Brain (organoid and tissue), 16 donors: ENCODE measurements at places on chromosomes 3 and 15.

DNA sequence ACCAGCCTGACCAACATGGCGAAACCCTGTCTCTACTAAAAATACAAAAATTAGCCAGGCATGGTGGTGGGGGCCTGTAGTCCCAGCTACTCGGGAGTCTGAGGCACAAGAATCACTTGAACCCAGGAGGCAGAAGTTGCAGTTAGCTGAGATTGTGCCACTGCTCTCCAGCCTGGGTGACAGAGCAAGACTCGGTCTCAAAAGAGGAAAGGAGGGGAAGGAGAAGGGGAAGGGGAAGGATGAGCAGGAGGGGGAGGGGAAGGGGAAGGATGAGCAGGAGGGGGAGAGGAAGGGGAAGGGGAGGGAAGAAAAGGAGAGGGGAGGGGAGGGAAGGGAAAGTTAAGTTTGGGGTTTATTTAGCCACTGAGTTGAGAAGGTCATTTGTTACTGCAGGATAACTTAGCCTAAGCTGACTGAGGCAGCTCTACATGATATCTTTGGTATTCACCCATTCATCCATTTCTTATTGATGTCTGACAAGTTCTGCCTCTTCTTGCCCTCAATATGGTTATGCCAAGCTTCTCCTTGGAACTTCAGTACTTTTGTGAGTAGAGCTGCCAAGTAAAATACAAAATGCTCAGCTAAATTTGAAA, 15.9 kb upstream of the ABHD2 start:
- DNase-seq, result no peak

GRCh38 chr15:80915472-80915871, 74.1 kb downstream of the MESD start:
- no peak for DNase-seq

- no peak for DNase-seq
Observed at GRCh38 chr3:169128579-169128978, 534.9 kb downstream of the MECOM start.

- DNase-seq, result no peak
Observed at GRCh38 chr3:157718800-157719199, 215.6 kb upstream of the VEPH1 start.

GRCh38 chr15:79973456-79974195, 2.6 kb upstream of the BCL2A1 start:
- no peak for DNase-seq

GRCh38 chr15:67157521-67158252, 92.3 kb downstream of the SMAD3 start:
- no peak for DNase-seq

DNA sequence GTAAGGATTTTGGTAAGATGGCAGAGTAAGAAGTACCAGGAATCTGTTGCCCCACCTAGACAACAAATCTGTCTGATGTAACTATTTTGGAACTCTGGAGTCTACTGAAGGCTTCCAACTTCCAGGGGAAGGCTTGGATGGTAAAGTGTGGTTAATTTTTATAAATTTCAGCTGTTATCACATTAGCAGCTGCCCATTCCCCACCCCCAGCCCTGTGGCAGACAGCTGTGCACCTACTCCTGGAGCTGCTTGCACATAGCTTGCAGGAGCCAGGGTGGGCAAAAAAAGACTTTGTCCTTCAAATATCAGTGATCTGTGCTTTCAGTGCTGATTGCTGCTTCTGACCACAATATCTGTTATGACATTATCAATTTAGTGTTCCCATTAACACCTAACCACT, 47.4 kb downstream of the FRMD5 start:
- DNase-seq, result no peak

DNA sequence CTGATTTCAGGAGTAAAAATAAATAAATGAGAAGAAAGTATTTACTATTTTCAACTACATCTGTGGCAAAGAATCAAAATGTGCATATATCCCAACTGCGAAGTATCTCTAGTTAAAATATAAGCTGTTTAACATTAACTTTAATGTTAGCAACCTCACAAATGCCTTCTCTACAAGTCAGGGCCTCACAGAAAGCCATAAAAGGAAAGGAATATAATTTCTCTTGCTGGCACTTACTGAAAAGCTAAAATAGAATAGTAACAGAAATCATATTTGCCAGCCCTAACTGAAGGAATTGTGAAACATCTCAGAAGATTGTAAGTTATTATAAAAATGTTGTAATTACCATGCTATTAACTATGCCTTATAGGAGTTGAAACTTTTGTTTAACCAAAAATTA, 65.1 kb upstream of the MBNL1 start:
- no peak for DNase-seq

- no peak for DNase-seq
Observed at GRCh38 chr3:196169836-196170240, 41.4 kb downstream of the ZDHHC19 start.

- no peak for DNase-seq
Observed at GRCh38 chr3:183638101-183638852, 2.9 kb downstream of the KLHL24 start.

GRCh38 chr3:160956785-160957184, 148.4 kb downstream of the B3GALNT1 start:
- no peak for DNase-seq
